ENCODE measurements at places on chromosomes 13 and 19.

DNA sequence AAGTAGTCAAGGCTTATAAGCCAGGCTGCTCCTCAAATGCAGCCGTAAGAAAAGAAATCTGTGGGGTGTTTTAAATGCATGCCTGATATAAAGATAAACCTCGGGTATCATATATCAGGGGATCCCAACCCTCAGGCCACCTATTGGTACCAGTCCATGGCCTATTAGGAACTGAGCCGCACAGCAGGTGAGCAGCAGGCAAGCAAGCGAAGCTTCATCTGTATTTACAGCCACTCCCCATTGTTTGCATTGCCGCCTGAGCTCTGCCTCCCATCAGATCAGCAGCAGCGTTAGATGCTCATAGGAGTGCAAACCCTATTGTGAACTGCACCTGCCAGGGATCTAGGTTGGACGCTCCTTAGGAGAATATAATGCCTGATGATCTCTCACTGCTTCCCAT is 233.5 kb upstream of the SERP2 start:
- DNase-seq: no peak

DNA sequence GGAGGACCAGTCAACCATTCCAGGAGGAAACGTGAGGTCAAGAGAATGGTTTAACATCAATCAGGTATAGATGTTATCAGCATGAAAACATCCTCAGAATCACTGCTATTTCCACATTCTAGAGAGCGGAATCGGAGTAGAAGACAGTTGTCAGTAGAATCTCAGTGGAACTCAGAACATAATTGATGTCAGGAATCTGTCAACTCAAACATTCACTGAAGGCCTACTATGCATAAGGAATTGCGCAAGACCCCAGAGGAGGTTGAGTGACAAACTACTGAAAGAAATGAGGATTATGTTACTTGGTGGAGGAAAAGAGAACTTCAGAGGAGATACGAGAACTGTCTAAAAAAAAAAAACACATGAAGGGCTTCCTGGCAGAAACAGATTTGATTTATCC is 97.8 kb downstream of the LHFPL6 start:
- no peak for DNase-seq

DNA sequence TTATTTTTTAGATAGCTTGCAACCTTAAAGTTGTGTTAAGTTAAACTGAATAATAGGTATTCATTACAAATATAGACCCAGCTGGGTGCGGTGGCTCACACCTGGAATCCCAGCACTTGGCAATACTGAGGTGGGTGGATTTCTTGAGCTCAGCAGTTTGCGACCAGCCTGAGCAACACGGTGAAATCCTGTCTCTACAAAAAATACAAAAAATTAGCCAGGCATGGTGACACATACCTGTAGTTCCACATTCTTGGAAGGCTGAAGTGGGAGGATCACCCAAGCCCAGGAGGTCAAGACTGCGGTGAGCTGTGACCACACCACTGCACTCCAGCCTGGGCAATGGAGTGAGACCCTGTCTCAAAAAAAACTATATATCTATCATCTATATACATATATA is 386.5 kb downstream of the PCDH17 start:
- DNase-seq: no peak

GRCh38 chr13:25783601-25784024 is 268.2 kb downstream of the SHISA2 start:
- no peak for DNase-seq

- no peak for DNase-seq
Observed at GRCh38 chr13:79803989-79804388, 323.0 kb downstream of the NDFIP2 start.

- no peak for DNase-seq
Observed at GRCh38 chr13:25660996-25661395, 289.2 kb downstream of the ATP8A2 start.

- no peak for DNase-seq
Observed at GRCh38 chr19:5667751-5668271, 12.5 kb downstream of the MICOS13 start.

GRCh38 chr13:105878119-105878700 is 657.3 kb downstream of the EFNB2 start:
- DNase-seq: no peak

- DNase-seq: no peak
Observed at GRCh38 chr13:60969656-60970055, 446.0 kb downstream of the PCDH20 start.

DNA sequence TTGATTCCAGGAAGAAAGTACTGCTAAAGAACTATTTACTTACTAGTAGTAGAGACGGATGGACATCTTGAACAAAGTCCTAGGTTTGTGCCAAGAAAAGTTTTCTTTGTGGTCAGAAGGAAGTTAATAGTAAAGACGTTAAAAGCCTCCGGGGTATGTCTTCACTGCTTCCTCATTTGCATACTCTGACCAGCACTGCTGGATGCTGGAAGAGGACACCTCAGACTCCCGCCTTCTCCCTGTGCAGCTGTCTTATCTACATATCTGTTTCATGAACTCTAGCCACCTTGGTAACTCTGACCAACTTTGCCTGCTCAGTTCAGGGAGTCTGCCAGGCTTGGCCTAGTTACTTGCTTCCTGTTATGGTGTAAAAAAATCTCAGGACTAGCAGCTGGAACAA is 1109.1 kb upstream of the MIR17HG start:
- no peak for DNase-seq

DNA sequence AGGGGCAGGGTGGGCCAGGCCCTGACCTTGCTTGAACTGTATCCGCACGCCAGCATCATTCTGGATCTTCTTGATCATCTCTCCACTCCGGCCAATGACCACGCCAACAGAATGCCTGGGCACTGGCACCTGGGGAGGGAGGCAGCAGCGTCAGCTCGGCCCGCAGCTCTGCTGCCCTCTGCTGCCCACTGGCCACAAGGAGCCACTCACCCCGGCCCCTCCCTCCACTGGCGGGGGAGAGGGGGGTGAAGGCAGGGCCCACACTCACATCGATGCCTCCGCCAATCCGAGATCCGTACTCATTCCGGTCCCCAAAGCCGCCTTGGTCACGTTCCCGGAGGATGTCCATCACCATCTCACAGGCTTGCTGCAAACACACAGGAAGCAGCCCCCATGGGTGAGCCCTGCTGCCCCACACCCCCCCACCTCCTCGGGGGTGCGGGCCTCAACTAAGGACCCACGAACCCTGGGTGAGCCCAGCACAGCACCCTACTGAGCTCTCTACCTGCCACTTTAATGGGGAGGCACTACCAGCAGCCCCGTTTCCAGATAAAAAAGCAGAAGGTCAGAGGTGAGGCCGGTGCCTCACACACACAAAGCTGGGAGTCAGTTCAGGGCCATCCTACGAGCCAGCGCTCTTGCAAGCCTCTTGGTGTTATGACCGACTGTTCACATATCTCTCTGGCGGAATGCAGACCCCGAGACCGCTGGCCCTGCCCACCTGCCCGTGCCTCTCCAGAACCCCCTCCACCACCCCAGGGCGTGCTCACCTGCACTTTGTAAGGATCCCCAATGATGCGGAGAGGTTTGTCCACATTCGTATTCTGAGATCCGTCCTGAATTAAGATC is 6.7 kb downstream of the KHSRP start:
- no peak for DNase-seq

DNA sequence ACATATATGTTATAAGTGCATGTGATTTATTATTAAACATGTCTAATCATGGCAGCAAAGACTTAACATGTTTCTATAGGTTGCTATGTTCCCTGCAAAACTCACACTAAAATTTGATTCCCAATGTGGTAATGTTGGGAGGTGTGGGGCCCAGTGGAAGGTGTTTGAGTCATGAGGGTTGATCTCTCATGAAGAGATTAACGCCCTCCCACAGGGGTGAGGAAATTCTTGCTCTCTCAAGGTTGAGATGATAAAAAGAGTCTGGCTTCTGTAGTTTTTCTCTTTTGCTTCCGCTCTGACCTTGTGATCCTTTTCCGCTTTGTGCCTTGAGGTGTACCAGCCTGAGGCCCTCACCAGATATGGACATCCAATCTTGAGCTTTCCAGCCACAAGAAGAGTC is 737.5 kb upstream of the SLITRK5 start:
- no peak for DNase-seq

DNA sequence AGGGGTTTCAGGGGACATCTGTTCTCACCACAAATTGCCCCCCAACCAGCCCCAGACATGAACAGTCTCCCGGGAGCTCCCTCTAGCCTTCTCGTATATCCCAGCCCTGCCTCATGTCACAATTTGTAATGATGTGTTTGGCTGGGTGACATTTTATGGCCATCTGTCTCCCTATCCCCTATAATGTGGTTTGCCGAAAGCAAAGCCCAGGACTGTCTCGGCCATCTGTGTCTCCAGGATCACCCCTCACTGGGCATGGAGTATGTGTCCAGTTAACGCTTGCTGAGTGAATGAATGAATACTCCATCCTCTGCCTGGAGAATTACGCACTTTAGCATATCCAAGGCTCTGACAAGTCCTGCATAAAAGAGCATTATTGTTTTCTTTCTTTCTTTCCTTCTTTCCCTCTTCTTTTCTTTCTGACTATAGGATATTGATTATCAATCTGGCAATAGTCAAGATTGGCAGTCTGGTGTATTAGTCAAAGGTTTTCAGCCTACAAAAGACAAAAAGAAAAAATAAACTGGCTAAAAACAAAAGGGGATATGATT is 15.1 kb downstream of the HPN start:
- DNase-seq: no peak

DNA sequence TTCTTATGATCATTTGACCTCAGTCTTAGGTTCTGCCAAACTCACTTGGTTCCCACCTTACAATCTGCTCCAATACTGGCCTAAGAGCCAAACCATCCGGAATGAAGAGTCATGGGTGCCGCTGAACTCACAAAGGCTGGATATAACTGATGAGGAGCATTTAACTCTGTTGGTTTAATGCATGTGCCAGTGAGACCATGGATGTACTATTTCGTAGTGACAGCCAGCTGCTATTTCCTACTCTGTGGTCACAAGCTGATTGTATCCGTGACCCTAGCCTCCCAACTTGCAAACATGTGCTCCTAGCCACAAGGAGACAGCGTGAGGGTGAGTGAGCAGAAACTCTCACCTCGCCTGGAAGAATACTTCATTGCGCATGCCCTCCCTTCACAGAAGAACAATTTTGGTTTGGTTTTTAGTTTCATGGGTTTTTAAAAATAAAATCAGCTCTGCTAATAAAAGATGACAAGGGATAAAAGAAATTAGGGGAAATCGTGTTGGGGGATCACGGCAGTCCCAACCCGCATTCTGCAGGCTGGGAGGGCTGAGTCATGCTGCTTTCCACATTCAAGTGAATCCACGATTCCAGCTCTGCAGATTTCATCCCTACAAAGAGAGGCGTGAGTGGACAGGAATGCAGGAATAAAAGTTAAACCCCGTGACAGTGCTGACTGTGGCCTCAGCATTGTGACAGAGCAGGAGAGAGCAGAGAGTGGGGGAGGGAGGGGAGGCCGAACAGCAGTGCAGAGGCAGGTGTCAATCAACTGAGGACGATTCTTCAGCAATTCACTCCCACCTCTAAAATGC is 66.8 kb upstream of the RAP2A start:
- no peak for DNase-seq

DNA sequence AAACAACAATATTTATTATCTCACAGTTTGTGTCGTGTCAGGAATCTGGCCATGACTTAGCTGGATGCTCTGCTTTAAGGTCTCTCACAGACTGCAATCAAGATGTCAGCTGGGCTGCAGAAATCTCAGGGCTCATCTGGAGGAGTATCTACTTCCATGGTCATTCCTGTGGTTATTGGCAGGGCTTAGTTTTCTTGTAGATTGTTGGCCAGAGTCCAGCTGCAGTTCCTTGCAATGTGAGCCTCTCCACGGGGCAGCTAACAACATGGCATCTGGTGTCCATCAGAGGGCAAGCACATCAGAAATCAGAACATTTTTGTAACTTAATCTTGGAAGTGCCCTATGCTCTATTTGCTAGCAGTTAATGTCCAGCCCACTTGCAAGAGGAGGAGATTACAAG is 45.7 kb upstream of the TDRD3 start:
- DNase-seq: no peak

GRCh38 chr13:102405499-102406100 is 3.8 kb upstream of the FGF14 start:
- DNase-seq: no peak

GRCh38 chr13:107788464-107789165 is 426.7 kb downstream of the LIG4 start:
- DNase-seq: no peak

DNA sequence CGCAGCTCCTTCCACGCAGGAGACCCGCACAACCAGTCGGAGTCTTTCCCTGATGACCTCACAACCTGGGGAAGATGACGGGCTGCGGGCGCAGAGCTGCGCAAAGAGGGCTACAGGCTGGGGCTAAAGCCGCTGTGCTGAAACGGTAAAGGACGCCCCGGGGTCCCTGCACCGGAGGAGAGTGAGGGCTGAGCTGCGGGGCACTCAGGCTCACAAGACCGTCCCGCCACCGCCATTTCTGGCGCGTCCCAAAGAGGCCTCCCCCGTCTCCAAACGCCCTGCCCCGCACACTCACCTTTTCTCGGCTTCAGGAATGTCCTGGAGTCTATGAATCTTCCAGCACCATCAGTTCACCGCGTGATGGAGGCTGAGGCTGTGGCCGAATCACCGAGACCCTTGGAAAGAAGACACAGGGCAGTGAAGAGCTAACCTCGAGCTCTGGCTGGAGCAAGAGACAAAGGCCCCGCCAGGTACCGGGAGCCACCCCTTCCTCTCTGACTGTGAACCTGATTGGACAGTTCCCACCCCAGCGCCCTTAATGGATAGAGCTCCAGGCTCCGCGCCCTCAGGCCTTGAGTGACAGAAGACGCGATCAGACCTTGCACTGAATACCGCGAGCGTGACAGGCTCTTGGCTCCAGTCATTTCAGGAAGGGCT is 41.8 kb upstream of the ZNF429 start:
- no peak for DNase-seq

- DNase-seq: no peak
Observed at GRCh38 chr19:16760990-16761389, 41.3 kb downstream of the NWD1 start.

- DNase-seq: no peak
Observed at GRCh38 chr13:94056362-94056990, 423.0 kb downstream of the DCT start.

DNA sequence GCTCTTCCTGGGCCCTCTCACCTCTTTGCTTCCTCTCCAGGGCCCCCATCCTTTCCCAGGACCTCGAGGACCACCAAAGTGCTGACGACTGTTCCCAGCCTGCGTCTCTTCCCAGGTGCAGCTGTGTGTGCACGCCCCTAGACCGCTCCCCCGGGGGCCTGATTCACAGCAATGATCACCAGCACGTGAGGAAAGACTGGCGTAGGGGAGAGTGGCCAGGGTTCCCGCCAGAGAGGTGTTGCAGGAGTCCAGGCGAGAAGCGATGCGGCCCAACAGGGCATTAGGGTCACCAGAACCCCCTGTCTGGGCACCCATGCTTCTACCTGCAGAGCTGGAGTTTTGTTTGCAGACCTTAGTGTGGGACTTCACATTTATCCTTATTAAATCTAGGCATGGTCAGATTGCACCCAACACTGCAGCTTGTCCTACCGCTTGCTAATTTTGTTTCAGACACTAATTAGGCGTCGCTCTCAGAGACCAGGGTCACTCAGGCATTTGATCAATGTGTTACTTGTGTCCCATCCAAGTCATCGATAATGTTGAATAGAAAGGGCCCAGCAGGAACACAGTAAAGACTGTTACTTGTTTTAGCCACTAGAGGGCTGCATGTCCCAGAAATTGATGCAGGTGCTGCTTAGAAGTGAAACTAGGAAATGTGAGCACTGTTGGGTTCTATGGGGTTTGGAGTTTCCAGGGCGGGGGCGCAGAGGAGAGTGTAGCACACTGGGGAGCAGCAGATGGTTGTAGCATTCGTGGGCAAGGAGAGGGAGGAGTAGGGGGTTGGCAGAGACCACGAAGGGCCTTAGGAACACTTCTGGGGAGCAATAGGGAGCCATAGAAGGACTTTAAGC is 53.2 kb downstream of the CDADC1 start:
- DNase-seq: no peak
